ENCODE measurements at places on chromosomes 3 and 15.

- DNase-seq: no peak
Observed at GRCh38 chr15:41648770-41649169, 11.4 kb upstream of the MGA start.

DNA sequence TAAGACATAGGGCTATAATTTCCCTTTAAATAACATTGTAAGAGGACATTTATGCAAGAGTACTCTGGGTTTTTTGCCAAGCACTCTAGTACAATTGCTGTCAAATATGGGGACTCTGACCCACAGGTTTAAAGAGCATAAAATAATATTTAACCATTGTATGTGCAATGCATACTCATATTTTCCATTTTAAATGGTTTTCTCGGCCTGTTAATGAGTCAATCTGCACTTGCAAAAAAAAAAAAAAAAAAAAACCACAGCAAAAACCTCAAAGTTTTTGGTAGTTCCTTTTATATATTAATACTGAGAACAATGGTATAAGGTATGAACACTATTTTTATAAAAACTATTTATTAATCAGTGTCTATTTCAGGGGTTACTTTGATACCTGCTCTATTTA lies 304.0 kb upstream of the CBLB start:
- no peak for DNase-seq

- no peak for DNase-seq
Observed at GRCh38 chr3:21944251-21944650, 193.2 kb upstream of the ZNF385D start.

DNA sequence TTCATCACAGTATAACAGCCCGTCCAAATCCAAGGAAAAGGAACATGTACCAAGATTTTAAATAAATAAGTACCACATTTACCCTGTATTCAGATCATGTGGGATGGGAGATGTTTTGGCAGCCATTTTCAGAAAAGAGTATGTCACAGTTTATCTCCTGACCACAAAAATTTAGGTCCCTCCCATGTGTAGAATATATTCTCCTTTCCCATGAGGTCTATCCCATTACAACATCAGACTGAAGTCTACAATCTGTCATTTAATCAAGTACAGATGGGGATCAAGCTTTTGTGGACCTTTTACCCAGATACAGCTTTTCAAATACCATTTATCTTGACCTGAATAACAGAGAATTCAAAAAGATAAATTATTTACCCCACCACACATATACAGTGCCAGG lies 444.5 kb downstream of the PLOD2 start:
- DNase-seq: no peak

DNA sequence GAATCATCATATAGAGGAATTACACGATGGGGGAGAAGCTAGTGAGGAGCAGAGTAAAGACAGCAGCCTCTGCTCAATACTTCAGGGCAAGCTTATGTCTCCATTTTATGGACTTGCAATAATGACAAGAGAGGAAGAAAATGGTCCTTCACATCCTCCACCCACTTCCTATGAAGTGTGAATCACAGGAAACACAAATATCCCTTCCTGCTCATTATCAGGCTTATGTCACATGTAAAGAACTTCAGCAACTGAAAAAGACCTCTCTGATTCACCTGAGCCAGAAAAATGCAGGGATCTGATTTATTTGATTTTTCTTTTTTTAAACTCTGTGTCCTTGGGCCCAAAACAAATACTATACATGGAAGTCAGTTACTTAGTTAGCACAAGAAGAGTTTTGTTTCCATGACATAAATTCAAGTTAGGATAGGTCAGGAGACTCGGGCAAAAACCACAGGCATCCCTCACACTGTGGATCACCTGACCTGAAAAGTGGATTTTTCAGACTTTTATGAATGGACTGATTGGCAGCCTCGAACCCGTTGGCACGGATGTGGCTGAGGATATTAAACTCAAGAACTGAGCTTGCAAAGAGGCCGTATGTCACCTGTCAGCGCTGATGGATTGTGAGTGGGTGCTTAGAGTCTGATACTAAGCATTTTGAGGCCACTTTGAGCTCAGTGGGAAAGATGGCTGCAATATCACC lies 620.8 kb upstream of the MDFIC2 start:
- DNase-seq: no peak

GRCh38 chr3:111582120-111582474 lies 13.0 kb downstream of the ZBED2 start:
- DNase-seq: no peak

- DNase-seq: no peak
Observed at GRCh38 chr3:94256888-94257813, 194.3 kb downstream of the NSUN3 start.

Data from right renal pelvis (tissue), 4 donors.